ENCODE measurements at places on chromosomes 11 and 22. TPM values are rescaled to one million over a fixed set of nuclear protein-coding genes. Genes with fewer than 3 reads are reported as not detected.

Gene CAPN5
- 30.9 TPM for total RNA-seq

Gene ZNF214
- 2.5 TPM for total RNA-seq

DNA sequence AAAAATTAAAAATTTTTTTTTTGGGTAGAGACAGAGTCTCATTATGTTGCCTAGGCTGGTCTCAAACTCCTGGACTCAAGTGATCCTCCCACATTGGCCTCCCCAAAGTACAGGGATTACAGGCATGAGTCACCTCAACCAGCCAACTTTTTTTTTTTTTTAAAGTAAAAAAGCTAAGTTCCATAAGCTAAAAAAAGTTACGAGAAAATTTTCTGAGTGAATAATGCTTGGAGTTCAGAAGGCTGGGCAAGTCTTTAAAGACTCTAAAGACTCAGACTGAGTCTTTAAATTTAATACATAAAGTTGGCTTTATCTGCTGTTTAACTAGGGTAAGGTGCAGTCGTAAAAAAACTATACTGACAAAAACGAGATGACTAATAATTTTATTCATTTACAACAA is 5.6 kb downstream of the DDX6 start:
- DNase-seq: no peak

GRCh38 chr11:11468954-11469353 is 115.9 kb upstream of the CSNK2A3 start:
- no peak for DNase-seq

DNA sequence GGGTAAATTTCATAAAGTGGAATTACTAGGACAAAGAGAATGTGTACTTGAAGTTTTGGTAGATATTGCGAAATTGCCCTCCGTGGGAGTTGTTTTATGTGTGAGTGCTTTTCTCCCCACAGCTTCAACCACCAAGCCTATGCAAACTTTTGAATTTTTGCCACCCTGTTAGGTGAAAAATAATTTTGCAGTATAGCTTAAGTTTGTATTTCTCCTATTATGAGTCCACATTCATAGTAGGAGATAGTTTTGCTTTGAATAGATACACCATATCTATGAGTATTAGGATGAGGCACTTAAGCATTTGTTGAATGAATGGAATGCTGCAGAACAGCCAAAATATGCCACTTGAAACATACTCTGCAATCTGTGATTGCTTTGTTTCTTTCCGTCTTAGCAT is 43.6 kb downstream of the UVRAG start:
- no peak for DNase-seq

GRCh38 chr11:114499756-114500155 is 59.9 kb downstream of the NXPE1 start:
- DNase-seq: no peak

GRCh38 chr11:6968816-6969215 is 42.6 kb downstream of the ZNF215 start:
- DNase-seq: no peak

All from HT-29 (cell line).